ENCODE measurements at places on chromosomes 13 and 19.
A peak's percentile ranks its signal among the peaks of the same experiment; 100 is the strongest.

DNA sequence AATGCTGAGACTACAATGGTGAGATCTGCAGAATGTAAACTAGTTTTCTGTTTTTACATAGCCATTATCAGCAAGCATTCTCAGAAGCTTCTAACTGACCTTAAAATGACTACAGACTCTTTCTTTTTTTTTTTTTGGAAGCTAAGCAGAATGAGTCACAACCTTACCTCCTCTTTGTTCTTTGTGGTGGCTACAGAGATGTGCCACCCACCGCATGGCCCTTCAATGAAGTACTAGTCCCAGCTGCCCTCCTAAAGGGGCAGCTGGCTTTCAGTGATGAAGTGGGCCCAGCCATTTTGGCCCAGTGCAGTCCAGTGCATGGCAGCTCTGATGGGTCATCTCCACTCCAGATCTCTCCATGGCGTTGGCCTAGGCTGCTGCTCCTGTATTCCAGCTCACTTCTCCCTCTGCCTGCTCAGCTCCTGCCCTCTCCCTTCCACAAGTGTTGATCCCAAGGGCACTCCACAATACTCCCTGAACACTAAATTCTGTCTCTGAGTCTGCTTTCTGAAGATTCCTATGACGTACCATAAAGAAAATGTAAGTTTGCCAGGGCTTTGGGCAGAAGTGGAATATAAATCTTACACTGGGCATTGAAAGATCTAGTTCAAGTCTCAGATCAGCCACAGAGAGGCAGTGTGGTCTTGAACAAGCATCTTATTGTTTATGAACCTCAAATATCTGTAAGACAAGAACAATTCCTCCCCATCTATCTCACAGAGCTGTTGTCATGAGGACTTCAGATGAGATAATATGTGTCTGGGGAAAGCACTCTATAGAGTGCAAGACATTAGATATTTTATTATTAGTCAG, 85.6 kb downstream of the RXFP2 start:
- peak; percentile 32 for DNase-seq

DNA sequence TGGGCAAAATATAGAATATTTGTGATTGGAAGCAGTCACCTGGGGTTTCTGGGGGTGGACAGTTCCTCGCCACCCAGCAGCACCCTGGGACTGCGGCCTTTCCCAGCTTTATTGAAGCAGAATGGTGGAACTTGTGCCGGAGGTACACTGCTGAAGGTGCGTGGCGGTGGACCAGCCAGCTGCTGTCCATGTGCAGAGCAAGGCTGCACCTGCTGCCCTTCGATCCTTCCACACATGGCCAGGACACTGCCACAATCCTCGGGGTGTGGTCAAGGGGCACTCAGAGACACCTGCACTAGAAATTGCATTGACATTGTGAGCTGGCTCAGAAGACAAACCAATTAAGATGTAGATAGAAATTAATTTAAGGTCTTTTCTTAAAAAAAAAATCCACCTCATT, 11.4 kb upstream of the GPI start:
- DNase-seq = no peak

GRCh38 chr19:49845414-49845813, 5.5 kb upstream of the PTOV1 start:
- DNase-seq = no peak

DNA sequence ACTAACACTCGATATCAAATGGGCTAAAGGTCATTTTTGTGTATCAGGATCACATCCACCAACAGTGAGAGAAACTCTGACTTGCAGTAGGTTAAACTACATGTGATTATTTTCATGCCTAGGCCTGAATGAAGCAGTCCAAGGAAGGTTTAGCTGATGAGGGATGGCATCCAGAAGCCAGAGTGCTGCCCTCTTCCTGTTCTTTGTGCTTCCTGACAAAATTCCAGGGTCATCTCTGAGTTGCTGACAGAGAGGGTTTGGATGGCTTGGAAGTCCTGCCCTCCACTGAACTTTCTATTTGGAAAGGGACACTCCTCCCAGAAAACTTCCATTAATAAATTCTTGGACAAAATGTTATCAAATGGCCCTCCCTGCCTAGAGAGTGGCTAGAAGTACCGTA, 728.3 kb upstream of the SLC10A2 start:
- DNase-seq = no peak

GRCh38 chr13:73767747-73768315, 366.4 kb downstream of the KLF12 start:
- DNase-seq = no peak

GRCh38 chr19:10602330-10603083, 15.4 kb upstream of the AP1M2 start:
- DNase-seq = peak; percentile 63

Data from astrocyte of the spinal cord (primary cell).